Fibroblast of skin of left biceps (primary cell): ENCODE measurements at places on chromosomes 5 and 9.

DNA sequence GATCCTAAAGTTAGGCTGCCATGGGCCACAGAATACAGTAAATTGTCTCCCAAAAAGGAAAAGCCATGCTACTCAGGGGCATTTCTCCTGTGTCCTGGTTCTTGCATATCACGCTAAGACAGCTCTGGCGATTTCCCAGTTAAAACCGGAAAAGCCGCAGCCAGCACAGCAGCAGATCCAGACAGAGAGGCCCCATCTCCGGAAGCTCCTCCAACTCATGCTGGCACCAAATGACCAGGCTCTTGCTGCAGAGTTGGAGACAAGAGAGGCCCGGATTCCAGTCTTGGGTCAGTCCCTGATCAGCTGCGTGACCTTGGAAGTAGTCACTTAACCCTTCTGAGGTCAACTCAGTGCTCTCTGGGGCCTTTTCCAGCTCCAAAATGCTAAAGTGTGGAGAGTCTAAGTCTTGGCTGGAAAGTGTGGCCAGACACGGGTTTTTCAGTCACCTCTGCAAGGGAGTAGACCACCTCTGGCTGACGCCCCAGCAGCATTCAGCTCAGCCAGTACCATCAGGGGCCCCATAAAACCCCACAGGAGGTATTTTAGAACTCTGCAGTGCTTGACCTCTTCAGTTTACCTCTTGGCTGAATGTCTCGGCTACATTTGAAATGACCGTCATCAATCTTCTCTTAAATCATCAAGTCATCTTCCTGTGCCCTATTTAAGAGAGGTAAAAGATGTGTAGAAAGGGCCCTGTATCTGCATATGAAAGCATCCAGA lies 16.2 kb downstream of the GDNF start:
- DNase-seq, result no peak

DNA sequence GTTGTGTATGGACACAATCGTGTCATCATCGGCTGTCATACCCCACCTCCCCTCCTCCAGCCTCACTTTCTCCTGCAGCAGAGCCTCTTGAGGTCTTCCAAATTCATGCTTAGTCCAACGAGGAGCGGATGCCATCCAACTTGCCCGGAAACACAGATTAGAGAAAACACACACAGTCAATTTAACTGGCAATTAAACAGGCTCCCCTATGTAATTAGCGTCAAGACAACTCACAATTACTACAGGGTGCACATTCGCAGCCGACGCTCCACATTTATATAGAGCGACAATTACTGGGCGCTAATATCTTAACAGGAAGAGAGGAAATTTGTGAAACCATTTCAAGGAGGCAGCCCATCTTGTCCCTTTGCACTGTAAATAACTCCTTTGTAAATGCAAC lies 86.0 kb upstream of the ZNF618 start:
- DNase-seq, result no peak

DNA sequence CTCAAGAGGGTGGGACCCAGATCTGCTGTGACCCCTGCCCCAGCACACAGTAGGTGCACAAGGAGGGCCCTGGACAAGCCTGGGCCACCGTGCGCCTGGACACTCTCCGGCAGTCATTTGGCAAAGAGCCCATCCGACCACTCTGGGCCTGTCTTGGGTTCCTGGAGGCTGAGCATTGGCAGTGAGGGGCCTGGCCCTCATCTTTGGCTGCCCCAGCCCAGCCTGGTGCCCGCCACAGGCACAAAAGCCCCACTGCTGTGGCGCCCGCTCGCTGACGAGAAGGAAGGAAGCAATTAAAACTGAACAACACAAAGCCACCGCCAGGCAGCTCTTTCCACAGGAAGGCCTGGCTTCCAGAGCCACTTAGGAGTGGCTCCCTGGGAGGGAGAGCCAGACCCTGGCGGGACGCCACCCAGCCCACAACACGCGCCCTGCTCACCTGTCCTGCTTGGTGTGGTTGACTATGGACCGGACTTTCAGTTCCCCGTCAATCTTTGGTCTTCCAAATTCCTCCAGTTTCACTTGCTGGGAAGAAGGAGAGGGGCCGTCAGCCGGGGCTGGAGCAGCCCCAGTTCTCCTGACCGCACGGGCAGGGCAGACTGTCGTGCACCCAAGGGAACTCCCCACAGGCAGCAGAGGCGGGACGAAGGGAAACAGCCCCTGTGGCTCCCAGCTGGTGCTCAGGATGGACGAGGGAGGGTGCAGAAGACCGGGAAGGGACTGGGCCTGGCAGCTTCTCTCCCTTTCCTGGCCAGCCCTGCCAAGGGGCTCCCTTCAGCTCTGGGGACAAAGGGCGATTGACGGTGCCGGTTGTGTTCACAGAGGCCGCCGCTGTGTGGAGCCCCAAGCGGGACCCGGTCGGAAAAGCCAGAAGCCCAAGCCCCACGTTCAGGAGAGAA lies 50.9 kb upstream of the SARDH start:
- DNase-seq, result no peak

GRCh38 chr9:93264338-93265125 lies 80.6 kb downstream of the WNK2 start:
- no peak for DNase-seq

DNA sequence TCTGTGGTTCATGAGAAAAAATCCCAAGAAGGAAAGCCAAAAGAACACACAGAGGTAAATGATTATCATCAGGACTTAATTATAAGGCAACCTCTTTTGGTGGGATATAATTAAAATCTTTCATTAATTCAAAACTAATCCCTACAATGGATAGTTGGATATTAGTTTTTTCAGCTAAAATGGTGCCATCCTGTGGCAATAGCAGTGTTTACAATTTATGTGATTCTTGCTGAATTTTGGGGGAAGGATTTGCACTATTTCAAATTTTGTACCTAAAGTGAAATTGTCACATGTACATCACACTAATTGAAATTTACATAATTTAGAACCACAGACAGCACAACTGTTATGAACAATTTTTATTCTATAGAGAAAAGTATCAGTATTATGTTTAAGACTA lies 67.0 kb downstream of the CAST start:
- DNase-seq, result no peak

GRCh38 chr9:133066181-133066983 lies 4.6 kb downstream of the CEL start:
- no peak for DNase-seq

- DNase-seq, result no peak
These were observed 41.0 kb upstream of the SEMA4D start for GRCh38 chr9:89538871-89539270.

DNA sequence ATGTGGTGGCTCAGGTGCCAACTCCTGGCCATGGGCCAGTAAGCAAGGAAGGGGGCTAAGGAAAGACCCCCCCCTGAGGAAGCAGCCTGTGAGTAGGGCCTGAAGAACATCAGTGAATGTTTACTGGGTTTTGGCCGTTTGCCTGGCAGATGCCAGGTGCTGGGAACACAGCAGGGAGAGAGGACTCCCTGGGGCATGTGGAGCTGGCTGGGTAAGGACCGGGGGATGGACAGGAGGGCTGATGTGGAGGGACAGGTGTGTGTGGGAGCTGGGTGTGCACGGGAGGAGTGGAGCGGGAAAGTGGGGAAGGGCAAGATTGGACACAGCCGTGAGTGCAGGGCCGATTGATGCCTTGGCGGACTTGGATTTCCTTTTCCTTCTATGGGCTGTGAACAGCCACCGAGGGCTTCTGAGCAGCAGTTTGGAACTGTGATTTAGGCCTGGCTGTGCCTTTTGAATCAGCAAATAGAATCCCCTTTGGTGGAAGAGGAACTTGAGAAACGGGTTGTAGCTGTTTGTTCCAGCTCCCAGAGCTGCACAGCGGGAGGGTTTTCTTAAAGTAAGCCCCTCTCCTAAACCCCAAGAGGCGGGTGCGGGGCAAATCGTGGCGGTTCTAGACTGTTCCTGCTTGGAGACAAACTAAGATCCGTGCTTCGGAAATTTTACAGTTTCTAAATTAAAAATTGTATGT lies 3.1 kb downstream of the HMCN2 start:
- DNase-seq, result no peak

DNA sequence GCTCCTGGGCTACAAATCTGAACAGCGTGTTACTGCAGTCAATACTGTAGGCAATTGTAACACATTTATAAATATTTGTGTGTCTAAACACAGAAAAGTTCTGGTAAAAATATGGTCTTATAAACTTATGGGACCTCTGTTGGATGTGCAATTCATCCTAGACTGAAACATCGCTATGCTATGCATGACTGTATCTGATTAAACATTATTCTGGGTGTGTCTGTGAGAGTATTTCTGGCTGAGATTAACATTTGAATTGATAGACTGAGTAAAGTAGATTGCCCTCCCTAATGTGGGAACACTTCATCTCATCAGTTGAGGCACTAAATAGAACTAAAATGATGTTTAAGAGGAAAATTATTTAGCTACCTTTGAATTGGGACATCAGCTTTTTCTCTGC lies 24.3 kb upstream of the PRDM9 start:
- no peak for DNase-seq

DNA sequence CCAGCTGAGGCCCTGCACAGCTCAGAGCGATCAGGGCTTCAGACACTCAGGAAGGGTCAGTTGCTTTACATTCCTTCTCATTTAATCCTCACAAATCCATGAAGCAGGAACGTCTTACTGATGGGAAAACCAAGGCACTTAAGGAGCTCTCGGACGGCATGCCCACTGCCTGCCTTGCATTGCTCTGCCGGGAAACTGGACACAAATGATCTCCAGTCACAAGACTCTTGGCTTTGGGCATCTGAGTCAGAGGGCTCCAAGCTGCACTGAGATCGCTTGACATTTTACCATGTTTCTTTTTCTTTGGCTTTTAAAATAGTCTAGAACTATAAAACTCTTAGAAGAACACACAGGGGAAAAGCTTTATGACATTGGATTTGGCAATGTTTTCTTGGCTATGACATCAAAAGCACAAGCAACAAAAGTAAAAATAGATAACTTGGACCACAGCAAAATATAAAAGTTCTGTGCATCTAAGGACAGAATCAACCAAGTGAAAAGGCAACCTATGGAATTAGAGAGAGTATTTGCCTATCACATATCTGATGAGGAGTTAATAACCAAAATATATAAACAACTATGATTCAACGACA lies 43.6 kb upstream of the HRH2 start:
- DNase-seq, result no peak

DNA sequence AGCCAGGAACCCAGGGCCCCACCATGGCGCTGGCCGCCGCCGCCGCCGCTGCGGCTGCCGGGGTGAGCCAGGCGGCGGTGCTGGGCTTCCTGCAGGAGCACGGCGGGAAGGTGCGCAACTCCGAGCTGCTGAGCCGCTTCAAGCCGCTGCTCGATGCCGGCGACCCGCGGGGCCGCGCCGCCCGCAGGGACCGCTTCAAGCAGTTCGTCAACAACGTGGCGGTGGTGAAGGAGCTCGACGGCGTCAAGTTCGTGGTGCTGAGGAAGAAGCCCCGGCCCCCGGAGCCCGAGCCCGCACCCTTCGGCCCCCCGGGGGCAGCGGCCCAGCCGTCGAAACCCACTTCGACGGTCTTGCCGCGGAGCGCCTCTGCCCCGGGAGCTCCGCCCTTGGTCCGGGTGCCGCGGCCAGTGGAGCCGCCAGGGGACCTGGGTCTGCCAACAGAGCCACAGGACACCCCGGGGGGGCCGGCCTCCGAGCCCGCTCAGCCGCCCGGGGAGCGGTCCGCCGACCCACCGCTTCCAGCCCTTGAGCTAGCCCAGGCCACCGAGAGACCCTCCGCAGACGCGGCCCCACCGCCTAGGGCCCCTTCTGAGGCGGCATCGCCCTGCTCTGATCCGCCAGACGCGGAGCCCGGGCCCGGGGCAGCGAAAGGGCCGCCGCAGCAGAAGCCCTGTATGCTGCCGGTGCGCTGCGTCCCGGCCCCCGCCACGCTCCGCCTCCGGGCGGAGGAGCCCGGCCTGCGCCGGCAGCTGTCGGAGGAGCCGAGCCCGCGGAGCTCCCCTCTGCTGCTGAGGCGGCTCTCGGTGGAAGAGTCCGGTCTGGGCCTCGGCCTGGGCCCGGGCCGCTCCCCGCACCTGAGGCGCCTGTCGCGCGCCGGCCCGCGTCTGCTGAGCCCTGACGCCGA lies 749 bp downstream of the SOWAHA start:
- no peak for DNase-seq

DNA sequence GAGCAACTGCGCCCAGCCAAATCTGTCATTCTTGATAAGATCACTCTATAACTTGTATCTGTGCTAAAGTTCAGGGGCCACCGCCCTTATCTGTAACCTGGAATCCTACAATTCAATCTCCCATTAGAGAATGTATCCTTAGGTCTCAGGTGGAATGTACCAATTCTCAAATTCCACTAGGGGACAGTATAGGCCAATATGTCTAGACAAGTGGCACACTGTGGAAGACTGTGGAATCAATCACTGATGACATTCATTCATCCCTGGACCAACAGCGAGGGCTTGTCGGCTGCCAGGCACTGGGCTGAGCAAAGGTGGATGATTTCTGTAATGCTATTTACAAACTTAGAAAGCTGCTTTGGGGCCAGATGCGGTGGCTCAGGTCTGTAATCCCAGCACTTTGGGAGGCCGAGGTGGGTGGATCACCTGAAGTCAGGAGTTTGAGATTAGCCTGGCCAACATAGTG lies 28.7 kb upstream of the MEGF9 start:
- DNase-seq, result no peak

DNA sequence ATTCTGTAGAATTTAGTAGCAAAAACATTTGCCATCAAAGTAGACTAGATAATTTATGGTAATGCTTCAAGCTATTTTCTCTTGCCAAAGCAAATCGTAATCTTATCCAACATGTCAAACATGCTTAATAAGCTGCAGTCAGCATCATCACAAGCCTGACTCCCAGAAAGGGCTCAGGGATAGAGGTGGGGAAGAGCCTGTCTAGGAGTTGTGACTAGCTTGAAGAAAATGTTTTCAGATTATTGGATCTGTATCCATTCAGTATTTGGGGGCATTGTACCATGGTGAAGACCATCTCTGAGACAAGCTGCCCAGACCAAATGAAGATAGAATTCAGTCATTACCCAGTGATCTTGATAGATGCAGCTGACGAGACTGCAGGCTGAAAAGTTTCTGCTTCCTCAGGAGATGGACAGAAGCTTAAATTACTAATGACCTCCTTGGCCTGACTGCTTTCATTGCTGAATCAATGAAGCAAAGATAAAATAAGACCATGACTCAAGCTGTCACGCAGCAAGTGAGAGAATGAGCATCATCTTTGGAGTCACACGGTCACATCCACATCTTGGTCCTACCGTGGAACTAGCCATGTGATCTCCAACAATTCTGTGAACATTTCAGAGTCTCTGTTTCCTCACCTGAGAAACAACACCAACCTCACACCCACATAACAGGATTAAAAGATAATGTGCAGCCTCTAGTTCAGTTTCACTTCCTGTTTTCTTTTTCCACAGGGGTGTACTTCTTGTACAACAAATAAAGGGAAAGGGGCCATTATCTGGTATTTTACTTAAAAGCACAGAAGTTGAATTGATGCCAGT lies 9.4 kb downstream of the ERAP2 start:
- no peak for DNase-seq

GRCh38 chr9:122125158-122125508 lies 32.0 kb upstream of the TTLL11 start:
- DNase-seq, result peak; percentile 23

DNA sequence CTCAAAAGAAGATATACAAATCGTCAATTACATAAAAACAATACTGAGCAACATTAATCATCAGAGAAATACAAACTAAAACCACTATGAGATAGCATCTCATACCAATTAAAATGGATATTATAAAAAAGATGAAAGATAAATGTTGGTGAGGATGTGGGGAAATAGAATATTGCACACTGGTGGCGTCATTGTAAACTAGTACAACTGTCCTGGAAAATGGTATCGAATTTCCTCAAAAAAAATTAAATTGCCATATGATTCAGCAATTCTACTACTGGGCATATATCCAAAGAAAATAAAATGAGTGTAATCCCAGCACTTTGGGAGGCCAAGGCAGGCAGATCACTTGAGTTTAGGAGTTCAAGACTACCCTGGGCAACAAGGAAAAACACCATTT lies 326.0 kb upstream of the FTMT start:
- DNase-seq, result no peak

GRCh38 chr5:172898218-172898842 lies 60.9 kb upstream of the RPL26L1 start:
- no peak for DNase-seq
